Chondrocyte (in vitro differentiated cells): ENCODE measurements at places on chromosomes 6 and 20. TPM values are rescaled to one million over a fixed set of nuclear protein-coding genes. Genes with fewer than 3 reads are reported as not detected.

Gene C6orf52
- 0.82 to 0.97 TPM in 2 of 3 replicates, not detected in the other for total RNA-seq

Gene BFSP1
- 9.6 to 14.4 TPM (median 11.7 TPM) in 3 replicates for total RNA-seq

- no peak for DNase-seq
Observed at GRCh38 chr6:44571510-44571909, 184.0 kb downstream of the CDC5L start.

DNA sequence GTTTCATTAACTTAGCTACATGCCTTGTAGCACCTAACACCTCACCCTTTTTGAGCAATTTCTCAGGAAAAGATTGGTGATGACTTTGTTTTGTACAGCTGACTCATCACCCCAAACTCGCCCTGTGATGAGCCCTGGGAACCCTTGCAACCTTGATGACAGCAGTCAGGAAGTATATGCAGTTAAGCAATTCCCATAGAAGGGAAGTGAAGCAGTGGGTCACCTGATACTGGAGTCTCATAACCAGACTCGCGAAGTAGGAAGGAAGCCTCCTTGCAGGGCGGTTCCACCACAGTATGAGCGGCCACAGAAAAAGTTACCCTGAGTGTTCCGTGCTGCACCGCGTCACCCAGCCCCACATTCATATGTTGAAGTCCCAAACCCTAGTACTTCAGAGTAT is 82.0 kb upstream of the EDN1 start:
- DNase-seq, result no peak

Gene TREML2
- not detected in 3 replicates for total RNA-seq

Gene LY6G6C
- total RNA-seq, result 0.30 TPM in 1 of 3 replicates, not detected in the others

DNA sequence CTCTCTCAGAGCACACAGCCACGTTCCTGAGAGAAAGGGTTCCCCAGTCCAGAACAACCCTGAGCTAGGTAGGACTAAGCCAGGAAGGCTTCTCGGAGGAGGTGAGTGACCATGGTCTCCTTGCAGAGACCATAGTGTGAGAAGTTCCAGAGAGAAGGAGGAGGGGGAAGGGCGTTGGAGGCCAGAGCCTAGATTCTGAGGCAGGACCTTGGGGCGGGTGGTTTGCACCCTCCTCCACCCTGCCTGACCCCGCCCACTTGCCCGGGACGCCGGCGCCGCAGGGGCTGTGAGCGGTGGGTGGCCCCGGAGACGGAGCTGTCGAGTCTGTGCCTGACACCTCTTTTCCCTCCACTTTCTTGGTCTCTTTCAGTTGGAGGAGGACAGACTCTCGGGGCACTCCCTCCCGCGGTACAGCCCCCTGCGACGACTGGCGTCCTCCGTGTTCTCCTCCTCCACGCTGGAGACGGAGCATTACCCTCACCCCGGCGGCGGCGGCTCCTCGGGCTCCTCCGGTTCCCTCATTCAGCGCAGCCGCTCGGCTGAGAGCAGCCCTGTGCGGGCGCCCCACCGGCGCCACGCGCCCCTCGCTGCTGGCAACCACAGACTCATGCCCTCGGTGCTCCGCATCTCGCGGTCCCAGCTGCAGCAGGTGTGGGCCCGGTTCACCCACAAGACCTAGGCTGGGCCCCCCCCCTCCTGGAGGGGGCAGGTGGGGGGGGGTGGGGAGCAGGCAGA is 26.2 kb downstream of the TTBK1 start:
- DNase-seq, result no peak

Gene PRDM13
- total RNA-seq, result not detected in 3 replicates

Gene SCGN
- total RNA-seq, result not detected in 3 replicates

DNA sequence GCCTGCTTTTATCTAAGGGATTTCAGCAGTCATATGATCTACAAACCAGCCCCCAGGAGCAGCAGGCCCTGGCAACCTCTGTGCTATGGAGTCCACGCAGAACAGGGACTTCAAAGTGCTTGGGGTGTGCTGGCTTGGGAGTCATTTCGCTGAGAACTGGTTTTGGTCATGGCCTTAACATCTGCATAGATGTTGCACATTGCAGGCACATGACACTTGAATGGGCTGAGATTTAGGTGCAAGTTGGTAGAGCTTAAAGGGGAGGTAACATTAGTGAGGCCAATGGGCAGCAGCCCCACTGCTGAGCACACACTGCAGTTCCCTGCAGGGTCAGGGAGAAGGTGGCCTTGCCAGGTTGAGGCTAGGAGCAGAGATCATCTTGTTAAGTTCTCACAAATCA is 43.6 kb downstream of the RREB1 start:
- DNase-seq, result no peak

DNA sequence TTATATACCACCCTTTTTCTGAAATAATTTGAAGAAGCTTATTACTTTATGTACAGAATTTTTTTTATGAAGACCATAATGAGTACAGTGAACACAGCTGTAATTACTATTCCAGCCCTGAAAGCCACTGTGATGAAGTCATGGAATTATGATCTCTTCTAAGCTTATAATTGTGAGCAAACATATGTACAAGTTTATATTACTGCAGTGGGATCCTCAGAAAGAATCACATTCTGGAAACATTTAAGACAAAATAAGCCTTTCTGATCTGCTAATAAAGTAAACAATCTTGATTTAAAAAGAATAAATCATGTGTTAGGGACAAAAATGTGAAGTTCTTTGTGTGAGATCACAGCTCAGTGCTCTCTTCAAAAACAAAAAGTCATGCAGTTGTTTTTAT is 560.4 kb downstream of the CD109 start:
- no peak for DNase-seq

GRCh38 chr20:58790454-58790853 is 60.2 kb downstream of the GNAS-AS1 start:
- DNase-seq, result peak; percentile 52

GRCh38 chr20:54043076-54043967 is 27.1 kb downstream of the BCAS1 start:
- DNase-seq, result no peak

Gene PRR18
- 0.36 to 0.70 TPM in 2 of 3 replicates, not detected in the other for total RNA-seq

Gene PRDM1
- total RNA-seq, result 0.08 to 0.15 TPM (median 0.15 TPM) in 3 replicates

- DNase-seq, result no peak
Observed at GRCh38 chr6:109315341-109316110, 66.7 kb downstream of the CD164 start.

Gene SIRPA
- total RNA-seq, result 16.2 to 25.6 TPM (median 24.9 TPM) in 3 replicates

GRCh38 chr6:30907758-30908591 is at the start of gene GTF2H4:
Gene GTF2H4 (plus strand): TSS chr6:30908207.
- no peak for DNase-seq

DNA sequence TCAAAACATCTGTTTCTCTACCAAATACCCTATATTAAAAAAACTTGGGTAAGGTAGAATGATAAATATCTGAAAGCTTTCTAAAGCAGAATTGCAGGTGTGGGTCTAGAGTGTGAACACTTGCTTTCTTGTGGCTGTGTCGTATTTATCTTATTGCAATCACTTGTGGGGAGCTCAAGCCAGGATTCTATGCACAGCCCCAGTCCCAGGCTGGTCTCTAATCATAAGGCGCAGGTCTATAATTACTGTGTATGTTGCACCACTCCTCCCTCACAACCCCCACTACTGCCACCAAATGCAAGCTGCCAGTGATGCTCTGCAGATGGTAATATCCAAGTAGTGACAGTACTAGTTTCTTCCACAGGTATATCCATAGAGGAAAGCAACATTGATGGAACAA is 2.2 kb upstream of the E2F3 start:
- no peak for DNase-seq
